ENCODE measurements at places on chromosomes 5 and 9.
A peak's percentile ranks its signal among the peaks of the same experiment; 100 is the strongest.

GRCh38 chr5:157160001-157160400 lies 6.1 kb downstream of the GARIN3 start:
- no peak for DNase-seq

GRCh38 chr9:90020276-90020871 lies 415.6 kb downstream of the GADD45G start:
- no peak for DNase-seq

DNA sequence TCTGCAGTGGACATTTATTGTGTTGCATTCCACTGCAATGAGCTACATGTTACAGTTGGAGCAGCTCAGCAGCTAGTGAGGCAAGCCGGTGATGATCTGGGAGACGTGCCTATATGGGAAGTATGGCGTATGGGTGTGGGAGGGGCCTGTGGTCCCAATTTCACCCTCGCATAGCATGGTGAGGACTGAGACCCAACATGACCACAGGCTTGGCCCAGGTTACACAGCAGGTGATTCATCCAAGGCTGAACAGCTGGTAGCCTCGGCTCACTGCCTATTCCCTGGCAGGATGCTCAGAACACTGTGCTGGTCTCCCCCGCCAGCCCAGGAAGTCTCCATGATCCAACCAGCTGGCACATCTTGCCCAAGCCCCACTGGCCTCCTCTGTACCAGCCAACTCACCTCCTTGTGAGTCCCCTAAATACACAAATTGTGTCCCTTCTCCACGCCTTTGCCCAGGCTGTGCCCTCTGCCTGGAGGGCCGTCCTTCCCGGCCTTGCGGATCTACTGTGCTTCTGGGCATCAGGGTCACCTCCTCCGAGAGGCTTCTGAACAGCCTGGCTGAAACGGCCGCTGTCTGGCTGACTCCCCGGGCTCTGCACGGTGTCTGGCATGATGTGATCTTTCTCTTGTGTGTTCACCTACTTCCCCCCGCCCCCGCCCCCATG lies 81.4 kb downstream of the NSUN2 start:
- DNase-seq: no peak

GRCh38 chr9:76835571-76836283 lies 70.2 kb downstream of the PRUNE2 start:
- no peak for DNase-seq

- DNase-seq: no peak
Observed at GRCh38 chr5:52786949-52787599, 642 bp upstream of the ITGA1 start.

DNA sequence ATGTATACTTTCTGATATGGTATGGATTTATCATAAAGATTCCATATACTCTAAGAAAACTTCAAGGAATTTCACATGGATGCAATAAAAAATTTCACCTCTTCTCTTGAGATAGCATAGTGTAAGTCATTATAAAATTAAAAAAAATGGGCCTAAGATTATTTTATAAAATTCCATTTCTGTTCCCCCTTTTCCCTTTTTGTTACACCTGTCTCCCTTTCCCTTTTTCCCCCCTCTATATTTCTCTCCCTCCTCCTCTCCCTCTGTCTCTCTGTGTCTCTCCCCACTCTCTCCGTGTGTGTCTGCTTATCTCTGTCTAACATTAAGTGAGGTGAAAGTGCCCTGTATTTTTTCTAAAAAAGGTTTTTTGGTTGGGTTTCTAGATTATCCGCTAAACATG lies 180.2 kb downstream of the NIPBL start:
- no peak for DNase-seq

DNA sequence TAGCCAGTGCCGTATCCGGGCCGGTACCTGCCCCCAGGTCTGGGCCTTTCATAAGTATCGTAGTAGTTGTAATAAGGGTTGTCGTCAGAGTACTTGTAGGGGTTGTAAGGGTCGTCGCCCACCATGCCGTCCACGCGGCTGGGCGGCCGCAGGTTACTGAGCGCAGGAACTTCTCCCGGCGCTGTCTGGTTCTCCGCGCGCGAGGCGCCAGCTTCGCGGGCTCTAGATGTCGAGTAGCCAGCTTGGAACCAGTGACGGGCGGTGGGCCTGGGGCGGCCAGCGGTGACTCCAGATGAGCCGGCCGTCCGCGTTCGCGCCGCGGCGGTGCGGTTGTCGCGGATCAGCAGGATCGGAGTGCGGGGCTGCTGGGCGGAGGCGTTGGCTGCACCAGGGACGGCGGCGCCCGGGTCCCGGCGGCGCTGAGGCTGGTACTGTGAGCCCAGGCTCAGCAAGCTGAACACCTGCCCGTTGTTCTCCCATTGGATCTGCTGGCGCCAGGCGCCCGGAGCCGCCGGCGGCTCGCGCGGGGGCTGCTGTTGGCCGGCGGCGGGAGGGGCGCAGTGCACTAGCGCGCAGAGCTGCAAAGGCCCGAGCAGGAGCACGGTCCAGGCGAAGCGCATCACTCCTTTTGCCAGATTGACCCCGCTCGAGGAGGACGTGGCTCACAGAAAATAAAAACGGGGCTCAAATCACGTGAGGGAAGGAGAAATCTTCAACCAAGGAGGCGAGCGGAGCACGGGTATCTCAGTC lies 518 bp downstream of the LOX start:
- DNase-seq: no peak

DNA sequence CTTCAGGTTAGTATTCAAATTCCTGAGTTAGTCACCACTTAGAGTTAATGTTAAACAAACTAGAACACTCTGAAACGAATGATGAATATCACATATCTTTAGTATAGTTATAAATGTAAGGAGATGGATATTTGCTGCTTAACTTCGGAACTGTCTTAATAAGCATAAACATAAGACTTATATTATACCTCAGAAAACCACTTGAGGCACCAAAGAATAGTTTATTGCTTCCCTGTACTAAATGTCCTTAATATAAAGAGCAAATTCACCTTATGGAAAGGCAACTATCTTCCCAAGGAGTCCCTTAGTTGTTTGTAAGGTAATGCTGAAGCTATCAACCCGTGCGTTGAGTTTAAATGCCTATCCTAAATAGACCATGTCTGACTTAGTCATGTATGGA lies 300.0 kb upstream of the ADAMTSL1 start:
- no peak for DNase-seq

DNA sequence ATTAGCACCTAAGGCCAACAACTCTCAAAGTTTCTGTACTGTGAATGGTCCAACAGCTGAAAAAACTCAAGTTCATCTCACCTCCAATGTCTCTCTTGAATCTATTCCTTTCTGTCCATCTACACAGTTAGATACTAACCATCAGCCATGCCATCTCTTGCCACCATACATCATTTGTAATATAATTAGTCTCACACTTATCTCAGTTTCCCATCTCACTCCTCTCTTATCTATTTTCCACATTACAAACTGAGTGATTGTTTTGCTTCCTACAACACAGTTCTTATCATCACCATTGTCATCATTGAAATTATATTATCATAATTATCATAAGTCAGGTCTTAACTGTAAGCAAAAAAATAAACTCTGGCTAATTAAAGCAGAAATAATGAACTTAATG lies 393.9 kb downstream of the PRELID2 start:
- DNase-seq: no peak

DNA sequence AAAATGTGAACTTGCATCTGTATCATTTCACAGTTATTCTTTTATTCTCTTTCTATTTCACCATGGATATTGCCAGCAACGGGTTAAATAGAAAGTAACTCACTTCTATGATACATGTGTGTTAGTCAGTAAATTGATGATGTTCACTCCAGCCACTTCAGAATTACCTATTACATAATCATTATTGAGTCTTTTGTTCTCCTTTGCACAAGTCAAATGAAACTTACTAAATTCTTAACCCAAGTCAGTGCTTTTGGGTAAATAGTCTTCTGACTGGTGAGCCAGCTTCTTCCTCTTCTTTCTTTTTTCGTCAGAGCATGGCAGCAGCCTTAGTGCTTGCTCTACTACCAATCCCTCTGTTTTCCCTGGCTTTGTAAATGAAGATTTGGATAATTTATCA lies 344.3 kb downstream of the RAB3C start:
- DNase-seq: no peak

GRCh38 chr5:181151146-181151545 lies 3.8 kb downstream of the OR2V2 start:
- DNase-seq: no peak

- no peak for DNase-seq
Observed at GRCh38 chr5:91137647-91138046, 245.5 kb downstream of the ARRDC3 start.

DNA sequence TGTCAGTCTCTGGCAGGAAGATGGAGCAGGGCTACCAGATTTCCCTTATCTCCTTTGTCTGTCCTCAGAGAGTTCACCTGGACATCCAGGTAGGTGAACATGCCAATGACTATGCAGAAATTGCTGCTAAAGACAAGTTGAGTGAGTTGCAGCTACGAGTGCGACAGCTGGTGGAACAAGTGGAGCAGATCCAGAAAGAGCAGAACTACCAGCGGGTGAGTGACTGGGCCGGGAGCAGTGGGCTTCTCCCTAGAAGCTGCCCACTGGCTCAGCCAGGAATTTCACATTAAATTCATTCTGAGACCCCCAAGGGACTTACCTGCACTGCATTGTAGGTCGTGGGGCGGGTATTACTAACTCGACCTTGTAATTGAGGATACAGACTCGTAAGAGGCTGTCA lies 2.1 kb downstream of the TMED9 start:
- DNase-seq: no peak

DNA sequence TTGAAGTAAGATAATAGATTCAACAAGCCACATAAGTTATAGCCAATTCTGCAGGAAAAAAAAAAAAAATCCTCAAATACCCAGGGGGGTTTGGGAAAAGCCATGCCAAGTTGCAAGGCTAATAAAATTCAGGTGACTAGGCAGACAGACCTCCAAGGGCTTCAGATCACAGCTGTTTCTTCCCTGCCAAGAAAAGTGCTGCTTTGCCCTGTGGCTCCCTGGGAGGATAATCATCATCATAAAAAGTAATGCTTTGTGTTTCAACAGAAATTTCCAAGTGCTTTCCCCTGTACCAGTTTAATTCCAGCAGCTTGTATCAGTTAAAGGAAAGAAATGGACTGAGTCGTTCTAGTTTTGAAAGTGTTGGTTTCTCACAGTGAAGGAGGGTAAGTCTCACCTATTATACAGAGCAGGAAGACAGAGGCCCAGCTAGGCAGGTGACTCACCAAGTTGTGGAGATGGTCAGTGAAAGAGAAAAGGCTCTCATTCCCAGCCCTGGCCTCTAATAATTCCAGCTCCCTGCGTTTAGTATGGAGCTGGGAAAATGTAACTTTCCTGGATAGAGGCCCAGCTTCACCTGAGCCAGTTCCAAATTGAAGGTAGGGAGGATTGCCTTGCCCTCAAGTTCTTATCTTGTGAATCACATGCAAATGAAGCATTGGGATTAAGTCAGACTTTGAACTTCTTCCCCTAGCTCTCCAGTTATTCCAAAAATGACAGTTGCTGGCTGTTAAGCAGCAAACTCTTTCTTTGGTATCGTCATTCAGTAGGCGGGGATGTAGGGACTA lies 263.4 kb downstream of the GRIA1 start:
- no peak for DNase-seq

- no peak for DNase-seq
Observed at GRCh38 chr9:93577078-93577974, 942 bp downstream of the PHF2 start.

DNA sequence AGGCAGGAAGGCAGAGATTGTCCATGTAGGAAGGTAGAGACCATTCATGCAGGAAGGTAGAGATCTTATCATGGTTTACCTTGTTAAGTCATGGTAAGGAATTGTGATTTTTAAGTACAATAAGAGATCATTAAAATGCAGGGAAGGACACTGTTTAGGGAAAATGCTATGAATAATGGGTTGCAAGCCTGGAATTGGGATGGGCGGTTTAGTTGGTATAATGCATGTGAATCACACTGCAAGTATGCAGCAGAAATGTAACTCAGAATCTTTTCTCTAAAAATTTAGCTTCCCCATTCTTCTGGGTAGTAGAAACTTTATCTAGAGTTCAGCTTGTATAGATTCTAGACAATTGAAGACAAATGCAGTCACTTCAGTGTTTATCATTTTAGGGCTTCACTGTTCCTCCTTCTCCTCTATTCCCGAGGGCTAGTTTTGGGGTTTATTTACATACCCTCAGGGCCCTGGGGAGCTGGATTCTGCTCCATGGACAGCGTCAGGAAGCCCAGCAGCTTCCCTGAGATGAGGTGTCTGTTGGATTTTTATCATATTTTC lies 212.0 kb downstream of the SREK1 start:
- DNase-seq: no peak

DNA sequence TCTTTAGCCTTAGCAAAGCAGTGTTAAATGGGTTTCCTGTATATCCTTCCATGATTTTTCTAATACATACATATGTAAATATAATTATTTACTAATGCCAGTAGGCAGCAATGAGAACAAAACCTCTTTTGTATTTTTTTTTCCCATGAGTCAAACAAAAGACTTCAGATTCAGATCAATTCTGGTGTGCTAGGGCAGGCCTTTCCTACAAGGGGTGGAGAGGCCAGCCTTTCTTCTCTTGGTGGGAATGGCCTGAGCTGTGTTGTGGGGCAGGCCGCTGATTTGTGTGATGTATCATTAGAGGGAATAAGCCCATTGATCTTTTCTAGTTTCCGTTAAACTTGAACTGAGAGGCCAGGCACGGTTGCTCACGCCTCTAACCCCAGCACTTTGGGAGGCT lies 115.5 kb upstream of the DMRT1 start:
- DNase-seq: peak; percentile 84

GRCh38 chr9:38620483-38621433 lies at the start of gene ANKRD18A:
TSS of gene ANKRD18A (minus strand) at chr9:38620596. CDS start at chr9:38620285, 311 bp downstream.
- peak; percentile 63 for DNase-seq

DNA sequence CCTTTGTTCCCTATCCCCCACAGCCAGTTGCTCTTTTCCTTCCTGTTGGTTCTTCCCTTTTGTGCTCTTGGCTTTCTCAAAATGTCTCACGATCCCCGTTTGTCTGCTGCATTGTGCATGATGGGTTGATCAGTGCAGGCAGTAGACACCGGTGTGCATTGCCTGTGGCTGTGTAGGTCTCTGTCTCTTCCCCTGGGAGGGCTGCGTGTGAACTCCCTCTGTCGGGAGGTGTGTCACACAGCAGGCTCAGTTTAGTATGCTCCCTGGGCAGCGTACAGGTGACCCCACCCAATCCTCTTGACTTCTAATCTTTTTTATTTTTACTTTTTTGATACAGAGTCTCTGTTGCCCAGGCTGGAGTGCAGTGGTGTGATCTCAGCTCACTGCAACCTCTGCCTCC lies 265.3 kb downstream of the FSTL4 start:
- no peak for DNase-seq

GRCh38 chr5:96844481-96844990 lies 31.8 kb upstream of the ERAP2 start:
- DNase-seq: no peak

GRCh38 chr5:92248518-92248917 lies 865.4 kb upstream of the ARRDC3 start:
- no peak for DNase-seq

- DNase-seq: no peak
Observed at GRCh38 chr5:167305591-167306213, 985.7 kb upstream of the WWC1 start.

- no peak for DNase-seq
Observed at GRCh38 chr5:122153230-122153629, 23.9 kb downstream of the ZNF474 start.

DNA sequence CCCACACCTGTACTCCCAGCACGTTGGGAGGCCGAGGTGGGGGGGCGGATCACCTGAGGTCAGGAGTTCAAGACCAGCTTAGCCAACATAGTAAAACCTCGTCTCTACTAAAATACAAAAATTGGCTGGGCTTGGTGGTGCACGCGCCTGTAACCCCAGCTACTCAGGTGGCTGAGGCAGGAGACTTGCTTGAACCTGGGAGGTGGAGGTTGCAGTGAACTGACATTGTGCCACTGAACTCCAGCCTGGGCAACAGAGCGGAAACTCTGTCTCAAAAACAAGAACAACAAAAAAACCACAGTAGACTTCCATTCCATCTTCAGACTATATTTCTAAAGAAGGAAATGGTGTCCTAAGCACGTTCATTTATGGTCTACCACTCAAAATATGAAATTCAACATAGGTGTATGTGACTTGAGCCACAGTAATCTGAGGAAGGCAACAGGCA lies 14.2 kb upstream of the SERINC5 start:
- no peak for DNase-seq

Measured in putamen (tissue), 1 donor.